ENCODE measurements at places on chromosomes 1 and 21.

DNA sequence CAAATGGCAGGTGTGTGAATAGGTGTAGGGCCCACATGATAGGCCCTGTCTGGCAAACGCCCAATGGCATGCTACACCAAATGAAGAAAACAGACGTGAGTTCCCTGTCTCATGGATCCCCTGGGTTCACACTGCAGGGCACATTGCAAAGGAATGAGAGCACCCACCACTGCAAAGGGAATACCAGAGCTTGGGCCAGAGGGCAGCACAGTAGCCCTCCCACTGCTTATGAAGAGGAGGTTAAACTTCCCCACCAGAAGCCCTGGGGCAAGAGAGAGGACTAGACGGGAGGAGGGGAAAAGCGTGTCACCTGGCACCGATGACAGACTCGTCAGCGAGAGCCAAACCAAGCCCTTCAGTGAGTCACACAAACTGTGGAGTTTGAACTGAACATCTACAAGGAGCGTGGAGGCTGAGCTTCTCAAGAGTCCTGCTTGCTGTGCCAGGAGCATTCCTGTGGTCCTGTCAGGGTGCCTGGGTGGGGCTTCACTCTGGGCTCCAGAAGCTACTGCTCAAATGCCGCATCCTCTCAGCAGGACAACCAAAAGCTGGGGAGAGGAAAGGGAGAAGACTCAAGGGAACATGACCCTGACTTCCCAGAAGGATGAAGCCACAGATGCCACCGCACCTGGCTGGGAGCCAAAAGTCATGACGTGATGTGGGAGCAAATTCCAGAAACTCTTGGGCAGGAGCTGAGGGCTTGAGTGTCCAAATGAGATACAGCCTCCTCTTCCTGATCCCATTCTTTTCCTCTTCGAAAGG, 61.1 kb downstream of the TOMM20 start:
- H3K4me1 ChIP-seq, result peaks cover 4% of the 10 kb centered on the region
- no peaks in the 10 kb centered on the region for H3K36me3 ChIP-seq
- no peak overlapping the region for H3K4me3 ChIP-seq
- no peak overlapping the region for H3K27ac ChIP-seq
- DNase-seq, result no peak

- H3K4me1 ChIP-seq, result no peaks in the 10 kb centered on the region
- no peak overlapping the region for H3K4me3 ChIP-seq
- no peaks in the 10 kb centered on the region for H3K27me3 ChIP-seq
- no peak for DNase-seq
- H3K36me3 ChIP-seq, result no peaks in the 10 kb centered on the region
- H3K27ac ChIP-seq, result no peak overlapping the region
These were observed 86.9 kb downstream of the KCNJ15 start for GRCh38 chr21:38343691-38344090.

DNA sequence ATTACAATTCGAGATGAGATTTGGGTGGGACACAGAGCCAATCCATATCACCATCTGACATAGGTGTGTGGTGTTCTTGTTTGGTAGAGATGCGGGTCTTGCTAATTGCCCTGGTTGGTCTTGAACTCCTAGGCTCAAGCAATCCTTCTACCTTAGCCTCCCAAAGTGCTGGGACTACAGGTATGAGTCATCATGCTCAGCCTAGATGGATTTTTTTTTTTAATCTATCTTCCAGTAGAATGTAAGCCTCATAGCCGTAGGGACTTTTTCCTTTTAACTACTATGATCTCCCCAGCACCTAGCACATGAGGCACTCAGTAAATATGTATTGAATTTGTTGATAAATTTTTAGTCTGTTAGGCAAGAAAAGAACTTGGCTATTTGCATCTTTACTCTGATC, 94.6 kb upstream of the TENT5C start:
- H3K27ac ChIP-seq, result no peak overlapping the region
- peaks cover 13% of the 10 kb centered on the region for H3K36me3 ChIP-seq
- H3K4me3 ChIP-seq, result no peak overlapping the region

DNA sequence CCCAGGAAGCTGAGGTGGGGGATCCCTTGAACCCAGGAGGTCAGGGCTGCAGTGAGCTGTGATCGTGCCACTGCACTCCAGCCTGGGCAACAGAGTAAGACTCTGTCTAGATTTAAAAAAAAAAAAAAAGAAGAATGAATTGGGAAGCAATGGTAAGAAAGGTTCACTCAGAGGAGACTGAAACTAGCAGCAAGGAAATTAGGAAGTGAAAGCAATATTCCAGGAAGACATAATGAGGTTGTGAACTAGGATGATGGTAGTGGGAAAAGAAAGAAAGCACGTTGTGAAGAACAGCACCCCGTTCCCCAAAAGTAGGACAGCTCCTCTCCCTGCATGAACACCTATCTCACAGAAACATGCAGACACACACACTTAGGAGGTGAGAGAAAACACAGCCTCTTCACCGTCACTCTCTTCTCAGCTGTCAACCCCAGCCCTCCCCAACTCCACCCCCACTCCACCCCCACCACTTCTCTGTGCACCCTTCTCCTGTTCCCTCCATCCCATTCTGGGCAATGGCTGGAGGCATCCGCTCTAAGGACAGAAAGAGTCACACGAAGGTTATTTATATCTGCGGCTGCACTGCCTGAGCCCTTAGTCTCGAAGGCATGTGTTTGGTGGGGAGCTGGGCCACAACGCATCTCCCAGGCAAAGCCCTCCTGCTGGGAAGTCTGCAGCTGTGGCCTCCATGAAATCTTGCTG, 101.8 kb upstream of the LPGAT1 start:
- no peaks in the 10 kb centered on the region for H3K4me1 ChIP-seq
- H3K4me3 ChIP-seq, result no peak overlapping the region
- peaks cover 12% of the 10 kb centered on the region for H3K27me3 ChIP-seq
- H3K36me3 ChIP-seq, result no peaks in the 10 kb centered on the region
- no peak overlapping the region for H3K27ac ChIP-seq

- H3K4me3 ChIP-seq, result no peak overlapping the region
- H3K36me3 ChIP-seq, result no peaks in the 10 kb centered on the region
- no peak overlapping the region for H3K27ac ChIP-seq
- H3K4me1 ChIP-seq, result no peaks in the 10 kb centered on the region
- no peak for DNase-seq
These were observed 176.7 kb downstream of the OLFM3 start for GRCh38 chr1:101820071-101820470.

GRCh38 chr21:26007951-26008498, 162.5 kb downstream of the APP start:
- H3K27ac ChIP-seq, result no peak overlapping the region
- peaks cover 2% of the 10 kb centered on the region for H3K4me1 ChIP-seq
- no peak for DNase-seq
- no peaks in the 10 kb centered on the region for H3K36me3 ChIP-seq
- H3K27me3 ChIP-seq, result no peaks in the 10 kb centered on the region
- H3K4me3 ChIP-seq, result no peak overlapping the region

DNA sequence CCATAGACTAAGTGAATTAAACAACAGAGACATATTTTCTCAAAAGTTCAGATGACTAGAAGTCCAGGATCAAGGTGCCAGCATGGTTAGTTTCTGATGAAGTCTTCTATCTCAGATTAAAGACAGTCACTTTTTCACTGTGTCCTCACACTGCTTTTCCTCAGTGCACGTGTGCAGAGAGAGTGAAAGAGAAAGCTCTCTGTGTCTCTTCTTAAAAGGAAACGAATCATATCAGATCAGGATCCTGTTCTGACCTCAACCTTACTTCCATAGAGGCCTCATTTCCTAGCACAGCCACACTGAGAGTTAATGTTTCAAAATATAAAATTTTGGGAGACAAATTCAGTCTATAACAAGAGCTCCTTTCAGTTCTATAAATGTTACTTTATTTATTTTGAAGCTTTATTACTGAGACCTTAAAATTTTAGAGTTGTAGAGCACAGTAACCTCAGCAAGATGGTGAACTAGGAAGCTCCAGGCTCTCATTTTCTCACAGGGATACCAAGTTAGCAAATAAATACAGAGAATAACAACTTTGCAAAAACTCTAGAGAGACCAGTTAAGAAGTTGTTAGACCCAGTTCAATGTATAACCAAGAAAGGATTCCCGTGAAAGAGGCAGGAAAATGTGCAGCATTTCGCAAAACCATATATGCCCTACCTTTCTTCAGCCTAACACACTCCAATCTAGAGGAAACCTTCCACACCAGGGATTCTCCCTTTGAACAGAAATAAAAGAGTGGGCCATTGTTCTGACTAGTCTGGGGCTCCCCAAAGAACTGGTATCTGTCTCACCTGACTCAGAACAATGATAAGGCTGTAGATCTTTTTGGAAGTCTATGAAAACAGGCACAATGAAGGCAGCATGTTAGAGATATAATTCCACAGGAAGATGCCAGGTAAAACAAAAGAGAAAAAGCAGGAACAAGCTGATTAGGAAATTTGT, 372.2 kb downstream of the MRPL39 start:
- H3K27me3 ChIP-seq, result no peaks in the 10 kb centered on the region
- no peak for DNase-seq
- H3K4me1 ChIP-seq, result no peaks in the 10 kb centered on the region

- no peak overlapping the region for H3K4me3 ChIP-seq
- H3K4me1 ChIP-seq, result no peaks in the 10 kb centered on the region
- H3K27ac ChIP-seq, result no peak overlapping the region
- DNase-seq, result no peak
These were observed 97.4 kb downstream of the CENPF start for GRCh38 chr1:214700437-214700836.

DNA sequence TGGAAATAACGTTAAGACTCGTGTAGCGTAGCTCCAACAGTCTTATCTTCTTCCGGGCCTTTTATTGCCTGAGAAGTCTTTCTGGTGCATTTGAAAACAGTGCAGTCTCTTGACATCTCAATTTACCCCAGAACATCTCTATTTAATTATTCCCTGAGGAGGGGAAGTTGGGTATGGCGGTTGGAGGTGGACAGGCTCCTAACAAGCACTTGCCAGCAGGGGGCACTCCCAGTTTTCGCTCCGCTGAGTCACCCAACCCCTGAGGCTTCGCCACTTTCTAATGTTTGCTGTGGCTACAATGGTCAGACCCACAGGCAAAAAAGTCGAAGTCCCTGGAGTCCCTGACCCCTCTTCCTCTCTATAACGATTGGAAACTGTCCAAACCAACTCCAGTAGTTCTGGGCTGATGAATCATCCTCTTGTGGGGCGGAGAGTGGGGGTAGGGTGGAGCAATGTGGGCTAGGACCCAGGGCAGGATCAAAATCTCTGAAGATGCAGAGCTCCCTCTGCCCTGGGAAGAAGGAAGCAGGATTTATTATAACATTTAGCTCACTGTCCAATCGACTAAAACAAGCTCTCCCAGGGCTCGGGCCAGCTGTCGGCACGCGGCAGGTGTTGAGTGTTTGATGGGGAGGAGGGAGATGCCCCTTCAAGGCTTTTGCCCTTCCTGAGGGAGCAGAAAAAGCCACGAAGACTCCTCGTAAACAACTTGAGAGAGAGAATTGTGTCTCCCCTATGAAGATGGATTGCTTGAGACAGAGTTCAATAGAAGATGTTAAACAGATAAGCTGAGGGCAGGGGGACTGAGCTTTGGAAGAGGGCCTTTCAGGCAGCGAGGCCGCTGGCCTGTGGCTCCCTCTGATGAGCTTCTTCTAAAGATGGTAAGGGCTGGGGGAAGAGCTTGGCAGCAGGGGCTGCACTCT, 85.7 kb downstream of the BRINP2 start:
- no peaks in the 10 kb centered on the region for H3K27me3 ChIP-seq
- H3K4me1 ChIP-seq, result no peaks in the 10 kb centered on the region
- DNase-seq, result no peak
- H3K27ac ChIP-seq, result no peak overlapping the region
- H3K36me3 ChIP-seq, result no peaks in the 10 kb centered on the region

DNA sequence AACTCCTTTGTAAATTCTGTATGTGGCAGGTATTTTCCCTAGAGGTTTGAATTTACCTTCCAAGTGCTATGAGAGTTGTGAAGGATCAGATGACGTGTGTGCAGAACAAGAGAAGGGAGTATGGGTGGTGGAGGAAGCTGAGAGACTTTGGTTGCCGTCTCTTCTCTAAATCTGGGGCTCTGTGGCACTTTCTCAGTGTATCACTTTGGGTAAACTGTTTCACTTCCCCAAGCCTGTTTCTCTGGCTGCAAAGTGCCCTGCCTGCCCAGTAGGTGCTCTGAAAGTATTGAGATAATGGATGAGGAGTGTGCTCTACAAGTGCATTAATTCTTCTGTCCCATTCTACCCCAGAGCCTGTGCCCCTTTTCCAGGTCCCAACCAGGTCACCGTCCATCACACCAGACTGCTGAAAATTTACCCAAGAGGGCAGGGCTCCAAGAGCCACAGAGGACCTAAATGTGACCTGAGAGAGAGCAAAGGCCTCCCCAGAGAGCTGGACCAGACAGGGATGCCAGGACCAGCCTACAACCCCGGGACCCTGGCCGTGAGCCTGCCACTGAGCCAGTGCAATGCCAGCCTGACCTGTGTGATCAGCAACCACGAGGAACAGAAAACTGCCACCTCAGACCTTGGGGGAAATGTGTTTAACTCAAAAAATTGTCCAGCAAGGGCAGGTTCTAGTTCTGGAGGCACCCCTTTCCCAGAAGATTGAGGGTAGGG, 131.6 kb upstream of the ETV3 start:
- peaks cover 25% of the 10 kb centered on the region for H3K27me3 ChIP-seq
- no peak for DNase-seq
- no peak overlapping the region for H3K27ac ChIP-seq
- H3K36me3 ChIP-seq, result no peaks in the 10 kb centered on the region
- H3K4me3 ChIP-seq, result no peak overlapping the region

- no peaks in the 10 kb centered on the region for H3K27me3 ChIP-seq
- DNase-seq, result no peak
- peaks cover 12% of the 10 kb centered on the region for H3K4me1 ChIP-seq
- H3K36me3 ChIP-seq, result no peaks in the 10 kb centered on the region
These were observed 7.9 kb upstream of the DISC1 start for GRCh38 chr1:231618609-231619256.

GRCh38 chr1:218298398-218298797, 13.3 kb downstream of the RRP15 start:
- no peak for DNase-seq
- H3K27me3 ChIP-seq, result no peaks in the 10 kb centered on the region
- no peaks in the 10 kb centered on the region for H3K4me1 ChIP-seq
- no peak overlapping the region for H3K4me3 ChIP-seq
- no peak overlapping the region for H3K27ac ChIP-seq

GRCh38 chr1:20840731-20841130, 53.6 kb upstream of the HP1BP3 start:
- H3K36me3 ChIP-seq, result no peaks in the 10 kb centered on the region
- H3K27ac ChIP-seq, result no peak overlapping the region

- H3K36me3 ChIP-seq, result no peaks in the 10 kb centered on the region
- H3K27ac ChIP-seq, result no peak overlapping the region
- H3K4me1 ChIP-seq, result peaks cover 19% of the 10 kb centered on the region
- no peak for DNase-seq
- no peak overlapping the region for H3K4me3 ChIP-seq
These were observed 5.2 kb downstream of the INKA2 start for GRCh38 chr1:111733992-111734341.

GRCh38 chr1:145706086-145706664, 993 bp downstream of the PDZK1 start:
- no peak for DNase-seq
- H3K27ac ChIP-seq, result no peak overlapping the region
- H3K4me1 ChIP-seq, result no peaks in the 10 kb centered on the region
- no peak overlapping the region for H3K4me3 ChIP-seq
- H3K36me3 ChIP-seq, result no peaks in the 10 kb centered on the region

Measured in T-cell (primary cell).